ENCODE measurements at places on chromosomes 2 and 18. TPM values are rescaled to one million over a fixed set of nuclear protein-coding genes. Genes with fewer than 3 reads are reported as not detected.

ITPRIPL1 gene
- 12.2 TPM for total RNA-seq

XDH gene
- total RNA-seq: 0.08 TPM

EFHD1 gene
- 73.5 TPM for total RNA-seq

GRCh38 chr2:29193681-29194080 lies 78.5 kb downstream of the CLIP4 start:
- DNase-seq: no peak
- no peaks in the 10 kb centered on the region for H3K27me3 ChIP-seq
- no peaks in the 10 kb centered on the region for H3K36me3 ChIP-seq

CHRND gene
- not detected for total RNA-seq

- no peaks in the 10 kb centered on the region for H3K36me3 ChIP-seq
- H3K4me1 ChIP-seq: no peaks in the 10 kb centered on the region
- H3K27me3 ChIP-seq: no peaks in the 10 kb centered on the region
- H3K4me3 ChIP-seq: no peak overlapping the region
- DNase-seq: peak; percentile 82
These were observed 77.2 kb downstream of the NEURL3 start for GRCh38 chr2:96427917-96428316.

DNA sequence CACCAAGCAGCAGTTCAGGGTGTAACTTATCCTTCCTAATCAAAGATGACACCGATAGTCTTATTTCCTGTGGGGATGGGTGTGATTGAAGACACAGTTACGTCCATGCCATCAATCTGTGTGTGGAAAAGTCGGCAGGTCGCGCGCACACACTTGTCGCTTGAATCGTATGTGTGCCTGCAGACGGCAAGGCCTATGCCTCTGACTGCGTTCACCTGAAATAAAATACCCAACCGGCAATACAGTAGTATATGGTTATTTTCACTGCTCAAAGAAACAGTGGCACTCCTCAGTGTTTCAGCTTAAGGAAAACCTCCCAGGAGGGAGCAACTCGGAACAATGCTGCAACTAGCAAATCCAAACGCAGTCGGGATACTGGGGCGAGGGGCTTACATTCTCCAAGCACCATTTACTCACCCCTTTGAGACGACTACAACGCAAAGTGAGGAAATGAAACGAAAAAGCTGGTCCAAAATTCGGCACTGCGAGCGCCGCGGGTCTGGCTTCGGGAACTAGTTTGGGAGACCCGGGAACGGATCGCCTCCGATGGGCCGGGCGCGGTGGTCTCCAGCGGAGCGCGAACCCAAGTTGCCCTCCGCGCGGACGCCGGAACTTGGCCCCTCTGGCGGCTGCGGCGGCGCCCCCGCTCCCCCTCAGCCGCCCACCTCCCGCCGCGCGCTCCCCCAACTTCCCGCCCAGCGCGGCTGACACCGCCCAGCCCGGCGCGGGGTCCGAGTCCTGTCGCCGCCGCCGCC lies 675 bp downstream of the PRKD3 start:
- H3K27me3 ChIP-seq: peaks cover 7% of the 10 kb centered on the region
- peaks cover 20% of the 10 kb centered on the region for H3K4me1 ChIP-seq

- no peaks in the 10 kb centered on the region for H3K4me1 ChIP-seq
- no peak for DNase-seq
- H3K27me3 ChIP-seq: no peaks in the 10 kb centered on the region
- H3K27ac ChIP-seq: no peak overlapping the region
- H3K4me3 ChIP-seq: no peak overlapping the region
- H3K36me3 ChIP-seq: no peaks in the 10 kb centered on the region
These were observed 79.1 kb downstream of the MOGAT1 start for GRCh38 chr2:222750533-222750932.

Data from Panc1 (cell line).